ENCODE measurements at places on chromosomes 11 and 22.

DNA sequence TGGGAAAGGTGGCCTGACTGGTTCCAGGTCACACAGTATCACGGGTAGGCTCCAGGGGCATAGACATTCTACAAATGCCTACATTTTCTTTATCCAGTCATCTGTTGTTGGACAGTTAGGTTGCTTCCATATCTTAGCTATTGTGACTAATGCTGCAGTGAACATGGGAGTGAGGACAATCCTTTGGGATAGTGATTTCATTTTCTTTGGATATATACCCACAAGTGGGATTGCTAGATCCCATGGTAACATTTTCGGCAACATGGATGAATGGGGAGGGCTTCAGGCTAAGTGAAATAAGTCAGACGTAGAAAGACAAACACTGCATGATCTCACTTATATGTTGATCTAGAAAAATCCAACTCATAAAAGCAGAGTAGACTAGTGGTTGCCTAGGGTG lies 744.3 kb downstream of the NTM start:
- no peak for DNase-seq

DNA sequence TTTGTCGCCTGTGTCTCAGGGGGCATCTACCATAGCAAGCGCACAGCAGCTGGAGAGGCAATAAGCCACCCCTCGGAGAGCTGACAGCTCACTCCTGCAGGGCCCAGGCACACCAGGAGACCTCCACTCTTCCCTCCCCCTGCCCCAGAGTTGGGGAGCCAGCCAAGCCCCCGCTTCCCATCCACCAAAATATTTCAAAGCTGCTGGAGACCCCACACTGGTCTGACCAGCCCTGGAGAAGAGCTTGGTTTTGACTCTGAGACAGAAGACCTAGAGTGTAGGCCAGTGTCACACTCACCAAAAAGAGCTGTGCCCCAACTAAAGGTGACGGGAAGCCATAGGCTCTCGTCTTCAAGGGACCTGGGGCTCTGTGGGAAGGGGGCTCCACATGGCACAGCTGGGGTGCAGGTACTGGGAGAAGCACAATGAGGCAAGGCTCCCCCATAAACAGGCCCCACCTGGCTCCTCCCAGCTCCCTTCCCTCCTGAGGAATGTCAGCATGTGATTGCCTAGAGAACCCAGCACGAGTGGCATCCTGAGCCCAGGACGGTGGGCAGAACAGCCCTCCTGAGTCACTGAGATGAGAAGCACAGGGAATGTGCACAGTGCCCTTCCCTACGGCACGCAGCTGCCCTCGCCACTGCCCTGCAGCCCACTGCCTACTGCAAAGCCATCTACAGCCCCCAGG lies 5.8 kb upstream of the GNAZ start:
- no peak for DNase-seq

DNA sequence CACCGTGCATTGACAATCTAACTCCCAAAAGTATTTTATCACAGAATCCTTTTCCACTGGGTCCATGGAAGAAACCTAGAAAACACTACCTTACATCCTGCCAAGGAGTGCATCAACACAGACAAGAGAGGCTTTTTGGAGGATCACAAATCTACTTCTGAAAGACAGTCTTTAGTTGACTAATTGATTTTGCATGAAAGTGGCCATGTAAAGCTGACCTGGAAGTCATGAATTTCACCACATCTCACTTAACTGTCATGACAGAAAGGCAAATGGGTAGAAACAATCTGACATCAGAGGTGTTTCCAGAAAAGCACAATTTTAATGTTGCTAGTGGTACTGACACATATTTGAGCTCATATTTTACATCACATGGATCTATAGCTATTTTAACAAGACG lies 101.6 kb downstream of the FAM76B start:
- no peak for DNase-seq

DNA sequence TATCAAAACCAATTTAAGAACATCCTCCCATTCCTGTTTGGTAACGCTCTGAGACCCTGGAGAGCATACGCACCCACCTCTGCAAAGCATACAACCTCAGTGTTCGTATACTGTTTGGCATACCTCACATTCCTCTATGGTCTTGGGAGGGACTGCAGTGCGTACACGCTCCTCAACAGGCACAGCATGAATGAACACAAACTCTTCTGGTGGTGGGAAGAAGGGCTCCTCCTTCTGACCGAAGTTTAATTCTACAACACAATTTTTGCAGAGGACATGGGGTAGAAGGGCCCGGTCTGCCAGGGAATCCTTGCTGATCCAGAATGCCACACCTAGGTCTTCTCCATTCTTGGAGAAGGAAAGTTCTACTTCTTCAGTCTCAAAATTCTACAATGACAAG lies 5.3 kb downstream of the HNRNPUL2 start:
- no peak for DNase-seq

DNA sequence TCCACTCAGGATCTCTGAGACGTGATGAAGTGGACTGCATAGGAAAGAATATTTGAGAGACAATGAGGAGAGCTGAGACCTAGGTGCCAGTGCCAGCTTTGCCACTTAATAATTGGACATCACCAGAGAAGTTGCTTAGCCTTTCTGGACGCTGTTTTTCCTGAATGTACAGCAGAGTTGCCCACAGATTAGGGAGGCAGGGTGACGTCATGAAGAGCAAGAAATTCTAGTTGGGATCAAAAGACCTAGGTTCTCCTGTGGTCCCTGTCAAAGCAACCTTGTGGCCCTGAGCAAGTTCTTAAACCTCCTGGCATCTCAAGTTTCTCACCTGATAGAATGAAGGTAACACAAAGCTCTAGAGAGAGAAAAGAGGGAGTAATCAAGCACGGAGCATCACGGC lies 174.6 kb upstream of the TENM4 start:
- no peak for DNase-seq

- DNase-seq: no peak
Observed at GRCh38 chr11:19734171-19734570, 21.5 kb downstream of the NAV2 start.

GRCh38 chr22:31719850-31720471 lies 30.0 kb downstream of the PRR14L start:
- no peak for DNase-seq

GRCh38 chr11:125376117-125376516 lies 119.9 kb downstream of the FEZ1 start:
- DNase-seq: no peak

GRCh38 chr22:39719559-39720450 lies 149.3 kb downstream of the CACNA1I start:
- DNase-seq: no peak

- DNase-seq: no peak
Observed at GRCh38 chr11:78783846-78784245, 209.2 kb upstream of the NARS2 start.

- DNase-seq: no peak
Observed at GRCh38 chr11:95542868-95543551, 246.6 kb downstream of the FAM76B start.

DNA sequence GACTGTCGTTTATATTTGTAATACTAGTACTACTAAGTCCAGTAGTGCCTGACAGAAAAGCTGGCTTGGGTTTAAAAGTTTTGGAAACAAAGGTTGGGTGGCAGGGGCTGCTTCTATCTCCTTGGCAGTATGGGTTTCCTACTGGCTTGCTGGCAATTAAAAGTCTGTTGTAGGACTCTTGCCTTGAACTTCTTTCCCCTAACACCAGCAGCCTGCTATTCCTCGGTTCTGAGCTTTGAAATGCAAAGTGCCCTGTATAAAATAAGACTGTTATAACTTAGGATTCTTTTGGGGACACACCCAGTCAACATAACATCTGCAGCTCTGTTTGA lies 1.3 kb downstream of the RNF169 start:
- DNase-seq: no peak

DNA sequence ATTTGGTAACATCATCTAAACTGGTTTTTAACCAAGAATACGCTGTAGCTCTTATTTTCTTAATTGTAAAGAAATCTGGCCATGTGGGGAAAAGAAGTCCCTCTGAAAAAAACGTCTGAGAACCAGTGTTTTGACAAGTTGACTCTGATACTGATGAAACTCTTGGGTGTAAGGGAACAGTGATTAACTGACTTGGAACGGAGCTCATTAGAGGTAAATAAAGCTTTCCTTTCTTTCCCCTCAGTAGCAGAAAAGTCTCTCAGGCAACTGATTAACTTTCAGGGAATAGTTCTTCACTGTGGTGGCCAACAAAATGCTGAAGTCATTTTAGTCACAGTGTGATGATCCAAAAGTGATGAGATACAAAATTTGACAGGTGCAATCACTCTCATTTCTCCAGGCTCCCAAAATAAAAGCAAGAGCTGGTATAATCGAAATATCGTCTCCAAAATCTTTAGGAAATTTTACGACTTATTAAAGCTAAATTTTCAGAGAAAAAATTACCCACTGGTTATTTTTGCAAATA lies 52.3 kb downstream of the SLC36A4 start:
- DNase-seq: no peak

Measured in NK-92 treated with Interleukin-12 subunit alpha and Interleukin-12 subunit beta, amount 100 ng/mL, for 24 hours (cell line).